Activated T-helper 1 cell treated with anti-CD3 and anti-CD28 coated beads, Interleukin-2, amount 50 U/mL, for 16 hours (primary cell): ENCODE measurements at places on chromosomes 1 and 21.

DNA sequence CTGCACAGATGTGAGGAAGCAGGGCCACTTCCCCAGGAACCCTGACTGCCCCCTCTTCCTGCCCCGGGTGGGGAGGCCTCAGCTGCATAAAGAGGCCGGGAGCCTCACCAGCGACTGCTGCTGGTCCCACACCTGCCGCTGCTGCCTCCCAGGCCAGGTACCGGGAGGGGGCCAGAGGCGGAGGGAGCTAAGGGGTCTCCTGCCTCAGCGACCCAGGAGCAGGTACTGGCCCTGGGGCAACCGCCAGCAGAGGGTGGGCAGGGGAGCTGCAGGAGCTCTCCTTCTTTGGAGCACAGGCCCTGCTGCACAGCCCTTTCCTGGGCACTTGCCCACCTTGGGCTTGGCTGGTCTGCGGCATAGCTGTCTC lies 6.8 kb downstream of the GJC2 start:
- no peak for DNase-seq

- no peak for DNase-seq
These were observed 588.1 kb downstream of the KIF26B start for GRCh38 chr1:245742896-245743295.

GRCh38 chr1:79190074-79190473 lies 183.5 kb upstream of the ADGRL4 start:
- DNase-seq = no peak

GRCh38 chr1:75449998-75450397 lies 160.9 kb downstream of the SLC44A5 start:
- DNase-seq = no peak

DNA sequence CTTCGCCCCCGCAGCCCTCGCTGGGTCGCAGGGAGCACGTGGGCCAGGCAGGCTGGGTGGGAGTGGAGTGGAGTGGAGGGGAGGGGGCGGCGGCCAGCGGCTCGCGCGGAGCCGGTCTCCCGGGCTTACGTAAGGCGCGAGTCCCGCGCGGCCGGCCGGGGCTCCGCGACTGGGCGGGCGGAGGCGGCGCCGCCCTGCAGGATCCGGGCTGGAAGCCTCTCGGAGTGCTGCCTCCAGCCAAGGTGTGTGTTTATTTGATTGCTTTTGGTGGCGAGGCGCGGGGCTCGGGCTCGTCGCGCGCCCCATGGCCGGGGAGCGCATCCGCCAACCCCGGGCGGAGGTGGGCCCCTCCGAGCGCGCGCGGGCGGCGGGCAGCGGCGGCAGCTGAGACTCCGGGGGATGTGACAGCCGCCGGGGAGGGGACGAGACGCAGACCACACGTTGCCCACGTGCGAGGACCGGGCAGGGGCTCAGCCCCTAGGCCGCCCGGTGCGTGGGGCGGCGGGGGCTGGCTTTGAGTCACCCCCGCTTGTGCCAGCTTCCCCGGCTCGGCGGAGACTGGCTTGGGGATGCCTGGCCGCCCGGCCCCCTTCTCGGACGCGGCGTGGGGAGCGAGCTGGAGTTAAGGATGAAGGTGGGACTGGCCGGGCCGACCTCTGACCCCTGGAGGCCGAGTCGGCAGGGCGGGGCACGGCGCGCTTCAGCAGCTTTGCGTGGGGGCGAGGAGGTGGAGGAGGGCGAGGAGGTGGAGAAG lies 402 bp upstream of the AK4 start:
- no peak for DNase-seq
